ENCODE measurements at places on chromosomes 4 and X. TPM values are rescaled to one million over a fixed set of nuclear protein-coding genes. Genes with fewer than 3 reads are reported as not detected.

- H3K36me3 ChIP-seq, result no peaks in the 10 kb centered on the region
- no peaks in the 10 kb centered on the region for H3K4me1 ChIP-seq
Measured at GRCh38 chr4:100034023-100034664, 84.1 kb upstream of the H2AZ1 start.

DNA sequence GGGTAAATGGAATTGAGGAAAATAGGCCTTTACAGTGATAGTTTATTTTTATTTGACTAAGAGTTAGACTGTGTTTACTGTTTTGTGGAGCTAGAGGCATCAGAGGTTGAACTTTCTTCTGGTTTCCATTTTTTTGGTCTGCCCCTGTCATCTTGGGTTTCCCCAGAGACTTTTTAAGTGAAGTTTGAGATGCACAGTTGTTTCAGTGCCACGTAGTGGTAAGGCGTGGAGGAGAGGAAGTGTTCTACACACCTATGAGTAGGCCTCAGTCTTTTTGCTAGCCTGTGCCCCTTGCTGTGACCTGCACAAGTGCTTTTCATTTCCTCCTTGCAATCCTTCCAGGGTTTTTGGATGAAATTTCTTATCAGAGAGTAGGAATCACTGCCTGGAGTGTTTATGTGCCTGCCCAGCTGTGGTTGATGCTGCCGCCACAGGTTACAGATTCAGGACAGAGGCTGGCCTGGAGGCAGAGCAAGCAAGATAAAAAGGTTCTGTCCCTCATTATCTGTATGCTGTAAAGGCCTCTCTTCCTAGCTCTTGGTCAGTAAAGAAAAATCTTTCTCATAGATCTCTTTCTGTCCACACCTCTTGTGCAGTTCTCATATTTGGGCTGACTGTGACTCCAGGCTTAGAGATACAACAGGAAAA, 12.5 kb upstream of the HSFX4 start:
- H3K27ac ChIP-seq, result no peak overlapping the region
- no peaks in the 10 kb centered on the region for H3K4me1 ChIP-seq
- H3K27me3 ChIP-seq, result no peaks in the 10 kb centered on the region
- no peak for DNase-seq

PCDH19 gene
- not detected for total RNA-seq

- DNase-seq, result no peak
- H3K36me3 ChIP-seq, result no peaks in the 10 kb centered on the region
- no peak overlapping the region for H3K4me3 ChIP-seq
- H3K27ac ChIP-seq, result no peak overlapping the region
- H3K4me1 ChIP-seq, result no peaks in the 10 kb centered on the region
Measured at GRCh38 chr4:73922766-73923630, 53.8 kb downstream of the CXCL1 start.

ZNF718 gene
- total RNA-seq, result 10.7 TPM

DNA sequence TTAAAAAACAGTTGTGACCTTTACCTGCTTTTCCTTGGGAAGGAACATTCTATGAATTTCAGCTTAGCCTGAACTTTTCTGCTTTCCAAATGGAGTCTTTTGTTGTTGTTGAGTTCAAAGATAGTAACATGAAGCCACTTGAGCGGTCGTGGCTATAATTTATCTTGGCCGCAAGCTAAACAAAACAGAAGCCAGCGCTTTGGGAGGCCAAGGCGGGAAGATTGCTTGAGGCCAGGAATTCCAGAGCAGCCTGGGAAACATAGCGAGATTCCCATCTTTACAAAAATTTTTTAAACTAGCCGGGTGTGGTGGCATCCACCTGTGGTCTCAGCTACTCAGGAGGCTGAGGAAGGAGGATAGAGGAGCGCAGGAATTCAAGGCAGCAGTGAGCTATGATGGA, 29.9 kb downstream of the TKTL1 start:
- no peak overlapping the region for H3K27ac ChIP-seq
- H3K36me3 ChIP-seq, result no peaks in the 10 kb centered on the region
- H3K4me1 ChIP-seq, result peaks cover 47% of the 10 kb centered on the region
- no peak for DNase-seq
- H3K4me3 ChIP-seq, result no peak overlapping the region
- H3K27me3 ChIP-seq, result no peaks in the 10 kb centered on the region

DNA sequence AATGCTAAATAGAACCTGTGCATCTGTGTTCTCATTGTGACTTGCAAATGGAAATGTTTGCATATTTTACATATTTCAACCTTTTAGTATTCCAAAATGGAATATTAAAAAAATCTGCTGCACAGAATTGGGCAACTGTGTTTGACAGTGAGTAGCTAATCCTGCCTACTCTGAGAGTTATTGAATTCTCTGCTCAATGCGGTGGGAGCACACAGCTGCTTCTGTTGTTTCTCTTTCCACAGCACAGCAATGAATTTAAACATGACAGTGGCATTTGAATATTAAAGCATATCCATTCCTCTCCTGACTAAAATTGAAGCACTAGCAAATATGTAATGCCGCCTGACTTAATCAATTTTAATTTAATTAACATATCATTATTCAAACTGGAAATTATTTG, 366.6 kb downstream of the GASK1B start:
- DNase-seq, result no peak
- no peak overlapping the region for H3K27ac ChIP-seq
- H3K4me1 ChIP-seq, result no peaks in the 10 kb centered on the region
- H3K36me3 ChIP-seq, result no peaks in the 10 kb centered on the region
- no peaks in the 10 kb centered on the region for H3K27me3 ChIP-seq

DNA sequence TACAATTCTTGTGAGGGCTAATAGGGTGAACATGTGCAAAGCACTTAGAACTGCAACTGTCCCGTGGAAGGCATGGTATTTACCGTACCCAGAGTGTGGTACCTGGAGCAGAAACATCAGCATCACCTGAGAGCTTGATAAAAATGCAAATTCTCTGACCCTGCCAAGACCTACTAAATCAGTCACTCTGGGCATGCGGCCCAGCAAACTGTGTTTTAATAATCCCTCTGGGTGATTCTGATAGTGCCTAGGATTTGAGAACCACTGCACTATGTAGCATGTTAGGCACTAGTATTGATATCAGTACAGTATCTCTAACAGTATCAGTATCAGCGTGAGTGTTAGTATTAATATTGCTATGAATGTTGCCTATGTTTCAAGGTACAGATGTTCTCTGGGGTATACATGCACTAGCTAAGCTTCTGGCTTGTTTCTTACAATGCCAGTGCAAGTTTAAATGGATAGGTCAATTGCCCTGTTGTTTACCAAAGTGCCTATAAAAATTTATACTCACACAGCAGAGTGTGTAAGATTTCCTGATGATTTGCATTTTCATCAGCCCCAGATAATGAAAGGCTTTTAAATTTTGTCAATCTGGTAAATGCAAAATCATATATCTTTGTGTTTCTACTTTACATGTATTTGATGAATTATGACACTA, 354.0 kb downstream of the HS3ST1 start:
- no peak for DNase-seq
- no peaks in the 10 kb centered on the region for H3K4me1 ChIP-seq
- H3K27me3 ChIP-seq, result no peaks in the 10 kb centered on the region
- no peak overlapping the region for H3K4me3 ChIP-seq

DNA sequence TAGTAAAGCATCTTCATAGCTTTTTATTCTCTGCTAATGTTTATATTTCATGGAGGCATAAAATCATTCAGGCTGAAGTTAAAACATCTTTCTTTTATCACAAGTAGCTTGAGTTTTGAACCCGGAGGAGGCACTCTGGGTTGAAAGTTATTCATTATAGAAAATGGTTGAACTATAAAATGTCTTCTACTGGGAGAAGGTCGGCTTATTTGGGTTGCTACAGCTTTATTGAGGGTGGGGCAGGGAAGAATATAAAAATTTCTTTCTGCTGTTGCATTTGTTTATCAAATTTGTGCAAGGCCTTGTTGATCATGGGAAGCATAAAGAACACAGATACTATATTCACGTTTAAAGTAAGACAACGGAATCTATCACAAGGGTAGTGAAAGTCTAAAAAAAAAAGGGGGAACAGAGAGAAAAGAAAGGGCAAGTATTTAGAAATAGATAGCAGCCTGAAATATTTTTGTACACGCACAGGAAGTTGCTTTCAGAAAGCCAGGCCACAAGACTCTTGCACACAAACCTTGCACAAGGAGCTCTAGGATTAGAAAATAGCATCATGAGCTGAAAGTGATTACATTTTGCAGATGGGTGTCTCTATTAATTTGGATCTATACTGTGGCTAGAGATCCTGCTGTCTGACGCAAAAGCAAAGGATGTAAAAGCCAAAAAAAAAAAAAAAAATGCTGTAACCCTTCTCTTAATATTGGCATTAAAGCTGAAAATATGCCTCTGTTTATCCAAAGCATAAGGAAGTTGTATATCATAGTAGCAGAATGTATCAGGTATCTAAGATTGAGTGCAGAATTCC, 37.2 kb upstream of the FAM9C start:
- H3K4me3 ChIP-seq, result peak overlapping the region; percentile 5
- H3K36me3 ChIP-seq, result no peaks in the 10 kb centered on the region
- peak; percentile 47 for DNase-seq
- peaks cover 98% of the 10 kb centered on the region for H3K4me1 ChIP-seq
- no peak overlapping the region for H3K27ac ChIP-seq
- H3K27me3 ChIP-seq, result no peaks in the 10 kb centered on the region

DNA sequence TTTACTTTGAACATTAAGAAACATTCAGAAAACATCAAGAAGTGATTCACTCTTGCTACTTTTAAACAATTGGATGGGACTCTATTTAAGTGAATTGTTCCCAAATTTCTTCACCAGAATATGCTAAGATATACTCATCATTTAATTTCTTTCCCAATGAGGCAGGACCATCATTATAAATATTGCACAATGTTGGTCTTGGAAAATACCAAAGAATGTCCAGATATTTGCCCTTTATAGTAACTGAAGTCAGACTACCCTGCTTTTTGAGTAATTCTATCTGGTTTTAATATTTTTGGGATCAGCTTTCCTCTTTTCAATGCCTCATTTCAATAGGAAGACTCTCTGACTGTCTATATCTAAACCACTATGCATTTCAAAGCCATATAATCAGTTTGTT, 129.4 kb upstream of the TENM3 start:
- no peaks in the 10 kb centered on the region for H3K36me3 ChIP-seq
- DNase-seq, result no peak
- no peaks in the 10 kb centered on the region for H3K27me3 ChIP-seq
- no peaks in the 10 kb centered on the region for H3K4me1 ChIP-seq

- no peak overlapping the region for H3K4me3 ChIP-seq
- peaks cover 16% of the 10 kb centered on the region for H3K4me1 ChIP-seq
- no peaks in the 10 kb centered on the region for H3K27me3 ChIP-seq
- H3K27ac ChIP-seq, result no peak overlapping the region
Measured at GRCh38 chrX:53263597-53264094, 17.7 kb downstream of the IQSEC2 start.

DNA sequence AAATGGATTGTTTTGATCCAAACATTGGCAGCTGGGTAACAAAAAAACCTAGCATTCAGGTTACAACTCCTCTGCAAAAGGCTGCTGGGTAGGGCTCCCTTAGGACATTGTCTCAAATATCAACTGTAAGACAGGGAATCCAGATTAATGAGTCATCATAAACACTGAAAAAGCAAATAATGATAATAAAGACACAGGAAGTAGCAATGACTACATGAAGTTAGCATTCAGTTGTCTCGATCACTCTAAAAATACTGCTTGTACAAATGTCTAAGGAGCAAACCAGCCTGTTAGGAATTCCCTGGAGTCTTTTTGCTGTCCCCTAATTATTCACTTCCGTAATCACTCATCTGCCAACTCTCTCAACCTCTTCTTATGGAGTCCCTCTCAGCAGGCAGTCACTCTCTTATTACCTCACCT, 259.2 kb downstream of the GPC3 start:
- H3K4me3 ChIP-seq, result no peak overlapping the region
- DNase-seq, result no peak
- no peaks in the 10 kb centered on the region for H3K36me3 ChIP-seq
- no peaks in the 10 kb centered on the region for H3K27me3 ChIP-seq

- H3K4me3 ChIP-seq, result no peak overlapping the region
- no peaks in the 10 kb centered on the region for H3K4me1 ChIP-seq
- no peaks in the 10 kb centered on the region for H3K36me3 ChIP-seq
- no peaks in the 10 kb centered on the region for H3K27me3 ChIP-seq
Measured at GRCh38 chr4:83369831-83370639, 35.4 kb upstream of the HPSE start.

DNA sequence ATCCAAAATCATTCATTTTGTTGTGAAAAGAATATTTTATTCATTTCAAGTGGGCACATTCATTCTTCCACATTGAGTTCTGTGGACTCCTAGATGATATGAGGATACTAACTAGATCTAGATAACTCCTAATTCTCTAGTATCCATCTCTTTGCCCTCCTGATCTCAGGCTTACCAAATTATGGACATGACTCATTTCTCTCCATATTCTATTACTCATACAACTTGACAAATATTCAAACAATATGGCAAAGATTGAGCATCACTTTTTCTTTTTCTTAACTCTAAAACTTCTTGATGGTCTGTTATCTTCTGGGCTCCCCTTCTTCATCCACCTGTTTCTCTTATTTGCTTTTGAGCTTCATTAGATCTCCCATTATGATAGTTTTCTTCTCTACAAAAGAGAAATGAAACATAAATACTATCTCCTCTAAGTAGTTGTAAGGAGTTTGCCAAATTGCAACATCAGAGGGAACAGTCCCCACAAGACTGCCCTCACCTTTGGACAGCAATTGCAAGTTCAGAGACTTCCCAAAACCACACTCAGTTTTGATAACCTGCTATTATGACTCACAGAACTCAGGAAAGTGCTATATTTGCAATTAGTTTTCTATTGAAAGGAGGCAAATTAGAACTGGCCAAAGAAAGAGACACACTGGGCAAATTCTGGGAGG, 422.9 kb downstream of the SPRY1 start:
- H3K27ac ChIP-seq, result no peak overlapping the region
- no peaks in the 10 kb centered on the region for H3K4me1 ChIP-seq
- DNase-seq, result no peak
- H3K4me3 ChIP-seq, result no peak overlapping the region
- H3K36me3 ChIP-seq, result no peaks in the 10 kb centered on the region

- no peak for DNase-seq
- H3K4me1 ChIP-seq, result peaks cover 35% of the 10 kb centered on the region
- peak overlapping the region; percentile 84 for H3K4me3 ChIP-seq
- H3K27ac ChIP-seq, result peak overlapping the region; percentile 89
- no peaks in the 10 kb centered on the region for H3K36me3 ChIP-seq
- H3K27me3 ChIP-seq, result no peaks in the 10 kb centered on the region
Measured at GRCh38 chr4:67702166-67702565, 1.2 kb upstream of the UBA6 start.

Measured in CD8-positive, alpha-beta memory T cell (primary cell).